ENCODE measurements at places on chromosomes 16 and 17.

- no peak for ATAC-seq
These were observed 489.9 kb downstream of the SHISA9 start for GRCh38 chr16:13391337-13391736.

GRCh38 chr17:74981979-74982662 is 5.3 kb upstream of the CDR2L start:
- peak; percentile 92 for ATAC-seq

DNA sequence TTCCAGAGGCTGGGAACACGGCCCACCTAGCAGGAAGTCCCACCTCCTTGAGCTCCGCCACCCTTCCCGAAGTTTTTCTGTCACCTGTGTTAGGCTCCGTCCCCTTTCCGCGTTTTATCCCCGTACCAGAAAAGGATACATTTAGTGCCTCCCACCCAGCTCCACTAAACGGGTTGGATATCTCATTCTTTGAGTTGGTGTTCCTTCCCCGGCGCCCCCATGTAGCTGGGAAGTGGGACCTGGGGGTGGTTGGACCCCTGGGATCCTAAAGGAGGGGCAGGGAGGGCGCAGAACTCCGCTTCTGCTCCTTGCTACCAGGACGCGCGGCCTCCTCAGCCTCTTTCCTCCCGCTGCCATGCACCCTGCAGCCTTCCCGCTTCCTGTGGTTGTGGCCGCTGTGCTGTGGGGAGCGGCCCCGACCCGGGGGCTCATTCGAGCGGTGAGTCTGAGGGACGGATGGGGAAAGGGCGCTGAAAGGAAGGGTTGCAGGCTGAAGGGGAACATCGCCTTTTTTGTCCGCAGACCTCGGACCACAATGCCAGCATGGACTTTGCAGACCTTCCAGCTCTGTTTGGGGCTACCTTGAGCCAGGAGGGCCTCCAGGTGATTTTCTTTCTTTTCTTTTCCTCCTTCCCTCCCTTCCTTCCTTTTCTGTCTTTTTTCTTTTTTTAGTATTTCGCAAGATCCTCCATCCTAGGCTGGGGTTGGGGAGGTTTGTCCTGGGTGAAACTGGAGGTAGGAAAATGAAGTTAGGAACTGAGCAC is 669 bp downstream of the RNF167 start:
- peak; percentile 82 for ATAC-seq

DNA sequence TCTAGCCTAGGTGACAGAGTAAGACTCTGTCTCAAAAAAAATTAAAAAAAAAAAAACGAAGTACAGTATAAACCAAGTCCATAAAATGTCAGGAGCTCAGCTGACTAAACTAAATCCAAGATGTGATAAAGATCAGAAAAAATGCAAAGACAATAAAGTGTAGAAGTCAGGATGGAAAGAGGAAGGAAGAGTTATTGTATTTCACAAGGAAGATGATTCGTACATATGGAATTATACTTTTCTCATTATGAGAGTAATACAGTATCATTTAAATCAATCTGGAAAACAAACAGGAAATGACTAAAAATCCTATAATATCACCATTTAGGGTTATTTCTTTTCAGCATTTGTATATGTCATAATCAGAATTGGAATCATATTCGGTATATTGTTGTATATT is 11.4 kb upstream of the APOH start:
- no peak for ATAC-seq

DNA sequence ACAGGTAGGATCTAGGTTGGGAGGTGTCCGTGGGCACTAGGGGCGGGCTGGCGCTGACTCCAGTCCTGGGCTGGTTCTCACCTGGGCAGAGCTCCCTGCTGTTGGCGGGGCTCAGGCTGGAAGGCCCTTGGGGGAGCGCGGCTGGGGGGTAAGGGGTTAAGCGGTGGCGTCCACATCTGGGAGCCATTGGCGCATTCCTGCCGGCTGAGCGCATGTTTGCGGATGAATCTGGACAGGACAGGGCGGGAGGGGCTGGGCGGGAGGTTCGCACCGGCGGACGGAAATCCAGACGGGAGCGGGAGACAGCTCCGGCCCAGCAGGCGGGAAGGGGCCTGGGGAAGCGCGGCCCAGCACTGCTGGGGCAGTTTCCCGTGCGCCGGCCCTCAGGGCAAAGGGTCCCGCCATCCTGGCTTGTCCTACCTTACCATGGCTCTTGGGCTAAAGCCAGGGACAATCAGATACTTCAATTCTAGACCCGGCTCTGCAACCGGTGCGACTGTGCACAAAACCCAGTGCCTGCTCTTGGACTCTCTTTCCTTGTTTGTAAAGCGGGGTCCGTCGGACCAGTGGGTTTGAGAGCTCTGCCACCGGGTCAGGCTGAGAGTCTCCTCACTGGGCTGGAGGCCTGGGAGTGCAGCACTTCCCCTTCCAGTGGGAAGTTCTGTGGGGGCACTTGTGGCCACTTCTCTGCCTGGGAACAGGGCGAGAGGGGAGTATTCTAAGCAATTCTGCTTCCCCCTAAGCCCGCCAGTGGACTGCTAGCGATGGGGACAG is 7.8 kb downstream of the RARA start:
- peak; percentile 45 for ATAC-seq

- no peak for ATAC-seq
These were observed 85.5 kb upstream of the ZNF469 start for GRCh38 chr16:88297178-88297720.

- ATAC-seq: no peak
These were observed 39.2 kb upstream of the CES5A start for GRCh38 chr16:55914383-55914782.

DNA sequence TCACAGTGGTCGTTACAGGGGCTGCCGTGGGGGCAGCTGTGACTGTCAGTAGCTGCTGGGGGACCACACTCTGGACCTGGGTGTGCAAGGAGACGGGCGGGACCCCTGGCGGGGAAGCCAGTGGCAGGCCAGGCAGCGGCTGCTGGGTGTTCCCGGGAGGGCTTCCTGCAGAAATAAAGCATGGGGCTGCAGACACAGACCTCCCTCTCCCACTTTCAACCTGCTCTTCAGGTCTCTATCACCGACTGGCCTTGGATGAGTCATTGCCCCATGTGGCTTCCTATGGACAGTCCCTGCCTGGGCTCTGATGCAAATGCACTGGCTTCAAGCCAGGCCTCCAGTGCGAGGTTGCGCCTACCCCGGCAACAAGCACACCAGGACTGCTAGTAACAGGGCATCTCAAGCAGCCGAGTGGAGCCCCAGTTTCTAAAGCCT is 17.2 kb downstream of the SREBF1 start:
- ATAC-seq: no peak

GRCh38 chr16:55324285-55325079 is 479 bp downstream of the IRX6 start:
- no peak for ATAC-seq

DNA sequence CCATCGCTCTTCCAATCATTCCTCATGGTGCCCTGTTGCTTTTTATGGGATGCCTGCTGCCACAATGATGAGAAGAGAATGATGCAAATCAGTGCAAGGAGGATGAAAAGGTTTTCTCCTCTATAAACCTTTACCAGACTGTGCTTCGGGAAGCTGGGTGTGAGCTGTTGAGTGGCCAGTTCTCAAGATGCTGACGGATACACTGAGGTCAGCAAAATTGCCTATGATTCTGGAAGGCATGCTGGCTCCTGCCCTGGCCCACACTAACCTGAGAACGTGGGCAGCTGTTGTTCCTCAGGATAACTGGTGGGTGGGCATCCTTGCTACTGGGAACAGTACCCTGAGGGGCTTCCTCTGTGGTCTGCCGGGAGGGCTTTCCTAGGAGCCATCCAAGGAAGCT is 795 bp upstream of the PIRT start:
- ATAC-seq: no peak

DNA sequence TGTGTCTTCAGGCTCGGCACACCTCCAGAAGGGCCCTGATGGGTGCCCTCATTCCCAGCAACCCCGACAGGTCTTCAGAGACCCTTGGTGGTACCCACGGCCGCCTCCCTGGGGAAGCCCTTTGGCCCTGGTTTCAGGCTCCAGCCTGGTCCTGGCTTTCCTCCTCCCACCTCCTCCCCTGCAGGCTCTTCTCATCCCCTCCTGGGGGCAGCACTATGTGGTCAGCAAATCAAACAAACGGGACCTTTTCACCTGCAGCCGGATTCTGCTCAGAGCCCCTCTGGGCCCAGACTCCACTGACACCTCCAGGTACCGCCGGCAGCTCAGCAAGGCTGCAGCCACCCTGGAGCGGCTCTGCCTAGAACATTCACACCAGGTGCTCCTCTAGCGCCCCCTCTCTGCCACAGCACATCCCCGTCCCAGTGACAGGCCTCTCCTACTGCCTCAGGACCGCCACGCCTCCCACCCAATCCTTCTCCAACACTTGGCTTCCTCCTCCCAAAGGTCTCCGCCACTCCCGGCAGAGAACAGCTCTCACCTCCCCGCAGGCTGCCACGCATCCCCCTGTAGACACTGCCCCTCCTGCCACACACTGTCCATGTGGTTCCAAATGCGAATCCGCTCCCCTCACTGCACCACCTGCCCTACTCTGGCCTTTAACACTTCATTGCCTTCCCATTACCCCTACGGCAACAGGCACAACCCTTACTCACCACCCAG is 12.0 kb downstream of the CORO7 start:
- ATAC-seq: no peak

DNA sequence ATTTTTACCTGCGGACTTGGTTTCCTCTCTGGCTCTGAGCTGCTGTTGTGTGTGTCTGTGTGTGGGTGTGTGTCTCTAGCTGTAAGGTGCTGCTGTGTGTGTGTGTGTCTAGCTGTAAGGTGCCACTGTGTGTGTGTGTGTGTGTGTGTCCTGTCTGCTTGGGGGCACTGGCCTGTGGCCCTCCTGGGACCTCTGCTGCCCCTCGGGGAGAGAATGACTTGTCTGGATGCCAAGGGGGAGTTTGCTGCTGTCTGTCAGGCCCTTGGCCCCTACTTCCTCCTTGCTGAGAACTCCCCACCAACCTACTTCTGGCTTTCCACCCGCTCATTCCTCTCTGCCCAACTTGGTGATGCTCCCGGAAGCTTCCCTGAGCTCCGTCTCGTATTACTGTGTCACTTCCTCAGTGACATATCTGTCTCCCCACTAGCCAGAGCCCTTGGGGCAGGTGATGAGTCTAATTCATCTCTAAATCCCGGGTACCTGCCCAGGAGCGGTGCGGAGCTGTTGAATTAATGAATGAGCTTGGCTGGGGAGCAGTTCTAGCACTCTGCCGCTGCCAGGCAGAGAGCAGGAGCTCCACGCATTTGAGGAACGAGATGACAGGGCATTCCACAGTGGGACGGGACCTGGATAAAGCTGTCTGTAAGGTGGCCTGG is 3.5 kb upstream of the LASP1NB start:
- no peak for ATAC-seq

GRCh38 chr16:73482310-73482709 is 434.4 kb upstream of the ZFHX3 start:
- no peak for ATAC-seq

DNA sequence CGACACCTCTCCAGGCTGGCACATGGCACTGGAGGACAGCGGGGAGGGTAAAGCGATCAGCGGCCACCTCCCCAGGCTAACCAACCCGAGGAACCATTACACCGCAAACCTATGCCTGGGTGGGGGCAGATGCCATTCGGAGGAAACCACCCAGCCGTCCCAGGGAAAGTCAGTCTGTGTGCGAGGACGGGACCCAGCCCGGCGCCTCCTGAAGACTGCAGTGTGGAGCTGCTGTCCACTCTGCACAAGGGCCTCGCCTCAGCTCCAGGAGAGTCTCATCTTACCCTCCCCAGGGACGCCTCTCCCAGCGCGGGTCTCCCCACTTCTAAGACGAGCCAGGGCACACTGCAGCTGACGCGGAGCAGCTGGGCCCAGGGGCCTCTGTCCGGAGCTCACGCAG is 8.0 kb downstream of the SLC38A10 start:
- no peak for ATAC-seq

DNA sequence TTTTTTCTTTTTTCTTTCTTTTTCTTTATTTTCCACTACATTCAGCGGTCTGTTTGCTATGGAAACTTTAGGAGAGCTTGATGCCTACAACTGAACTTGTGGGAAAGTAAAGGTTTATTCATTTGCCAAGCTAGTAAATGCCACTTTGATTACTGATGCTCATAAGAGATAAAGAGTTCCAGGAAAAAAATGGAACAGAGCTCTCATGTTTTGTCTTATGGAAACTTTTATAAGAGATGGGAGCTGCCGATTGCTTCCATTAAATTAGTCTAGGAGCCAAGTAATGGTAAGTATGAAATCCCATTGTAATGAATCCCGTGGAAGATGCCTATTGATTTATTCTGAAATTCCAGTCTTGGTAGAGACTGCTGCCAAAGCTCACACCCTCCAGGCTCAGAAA is 7.1 kb downstream of the ANKFN1 start:
- ATAC-seq: no peak

GRCh38 chr17:31266042-31266441 is 31.0 kb downstream of the OMG start:
- no peak for ATAC-seq

DNA sequence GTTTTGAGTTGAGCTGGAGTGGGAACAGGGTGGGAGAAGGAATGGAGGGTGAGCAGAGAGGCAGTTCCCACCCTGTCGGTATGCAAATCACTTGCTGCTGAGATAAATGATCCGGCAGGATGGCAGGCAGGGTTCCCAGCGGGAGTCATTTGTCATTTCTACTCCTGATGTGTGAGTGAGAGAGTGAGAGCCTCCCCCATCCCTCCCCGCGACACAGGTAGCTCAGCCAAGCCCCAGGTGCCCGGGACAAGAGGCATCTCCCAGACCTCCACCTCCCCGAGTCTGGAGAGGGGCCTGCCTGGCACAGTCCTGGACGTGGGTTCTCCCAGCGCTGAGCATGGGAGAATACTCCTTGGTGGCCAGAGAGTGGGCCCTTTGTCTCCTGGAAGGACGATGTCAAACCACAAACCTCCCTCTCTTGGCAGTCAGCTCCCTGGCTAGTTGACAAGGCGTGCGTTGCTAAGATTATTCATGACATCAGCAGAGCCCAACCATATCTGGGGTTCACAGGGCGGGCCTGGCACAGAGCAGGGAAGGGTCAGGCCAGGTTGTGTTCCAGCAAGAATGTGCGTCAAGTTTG is 33.7 kb upstream of the TNRC6C start:
- peak; percentile 71 for ATAC-seq

DNA sequence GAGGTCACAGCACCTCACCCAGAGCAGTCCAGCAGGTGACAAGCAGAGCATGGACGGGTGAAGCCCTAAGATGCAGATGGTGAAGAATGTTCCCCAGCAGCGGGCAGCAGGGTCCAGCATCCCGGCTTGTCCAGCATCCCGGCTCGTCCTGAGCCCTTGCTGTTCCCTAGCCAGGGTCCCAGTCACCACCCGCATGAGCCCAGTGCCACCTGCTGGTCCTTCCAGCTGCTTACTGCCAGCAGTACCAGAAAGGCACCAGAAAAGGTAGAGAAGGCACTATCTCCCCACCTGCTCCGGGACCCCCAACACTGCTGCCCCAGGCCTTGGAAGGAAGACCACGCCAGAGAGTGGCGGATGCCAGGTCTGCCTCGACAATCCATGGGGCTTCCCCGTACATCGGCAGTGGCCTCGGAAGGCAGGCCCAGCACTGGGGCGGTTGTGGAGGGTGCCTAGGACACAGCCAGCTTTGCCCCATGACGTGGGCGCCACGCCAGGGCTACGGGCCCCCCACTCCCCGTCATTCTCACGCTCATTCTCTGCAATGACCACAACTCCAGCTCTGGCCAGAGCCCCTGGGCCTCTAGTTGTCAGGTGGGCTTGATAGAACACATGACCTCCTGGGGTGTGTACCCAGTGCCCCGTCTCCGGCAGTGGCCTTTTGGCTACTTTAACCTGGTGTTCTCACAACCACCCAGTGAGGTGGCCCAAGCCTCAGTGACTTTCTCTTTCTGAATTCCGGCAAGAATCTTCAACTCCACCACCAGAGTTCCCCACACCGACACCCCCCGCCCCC is 1.4 kb downstream of the CENPX start:
- ATAC-seq: no peak

GRCh38 chr16:1979271-1980029 is 1.8 kb downstream of the NOXO1 start:
- ATAC-seq: no peak
